ENCODE measurements at places on chromosomes 16 and 17.
A peak's percentile ranks its signal among the peaks of the same experiment; 100 is the strongest.

GRCh38 chr17:10116753-10117420 lies 81.5 kb downstream of the GAS7 start:
- DNase-seq: no peak
- no peak overlapping the region for H3K4me3 ChIP-seq
- H3K4me1 ChIP-seq: peaks cover 22% of the 10 kb centered on the region
- H3K27me3 ChIP-seq: no peaks in the 10 kb centered on the region

GRCh38 chr17:79205688-79206205 lies 131.1 kb downstream of the ENGASE start:
- H3K27me3 ChIP-seq: no peaks in the 10 kb centered on the region
- no peak overlapping the region for H3K27ac ChIP-seq
- no peak overlapping the region for H3K4me3 ChIP-seq
- H3K36me3 ChIP-seq: no peaks in the 10 kb centered on the region

DNA sequence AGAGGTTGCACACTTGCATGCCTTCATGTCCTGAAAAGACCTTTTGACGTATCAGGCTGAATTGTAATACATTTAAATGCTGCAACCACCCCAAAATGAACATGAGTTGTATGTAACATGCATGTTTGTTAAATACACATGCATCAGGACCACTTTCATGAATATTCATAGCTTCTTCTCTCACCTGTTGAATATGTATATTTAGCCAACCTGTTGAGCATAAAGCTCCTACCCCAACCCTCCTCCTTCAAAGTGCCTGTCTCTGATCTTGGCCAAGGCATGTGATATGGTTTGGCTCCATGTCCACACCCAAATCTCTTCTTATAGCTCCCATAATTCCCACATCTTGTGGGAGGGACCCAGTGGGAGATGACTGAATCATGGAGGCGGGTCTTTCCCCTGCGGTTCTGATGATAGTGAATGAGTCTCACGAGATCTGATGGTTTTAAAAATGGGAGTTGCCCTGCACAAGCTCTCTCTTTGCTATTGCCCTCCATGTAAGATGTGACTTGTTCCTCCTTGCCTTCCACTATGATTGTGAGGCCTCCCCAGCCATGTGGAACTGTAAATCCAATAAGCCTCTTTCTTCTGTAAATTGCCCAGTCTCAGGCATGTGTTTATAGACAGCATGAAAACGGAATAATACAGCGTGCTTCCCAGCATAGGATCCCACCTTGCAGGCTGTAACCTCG lies 3.8 kb upstream of the CRYM start:
- no peaks in the 10 kb centered on the region for H3K27me3 ChIP-seq
- H3K4me1 ChIP-seq: peaks cover 3% of the 10 kb centered on the region
- DNase-seq: no peak

DNA sequence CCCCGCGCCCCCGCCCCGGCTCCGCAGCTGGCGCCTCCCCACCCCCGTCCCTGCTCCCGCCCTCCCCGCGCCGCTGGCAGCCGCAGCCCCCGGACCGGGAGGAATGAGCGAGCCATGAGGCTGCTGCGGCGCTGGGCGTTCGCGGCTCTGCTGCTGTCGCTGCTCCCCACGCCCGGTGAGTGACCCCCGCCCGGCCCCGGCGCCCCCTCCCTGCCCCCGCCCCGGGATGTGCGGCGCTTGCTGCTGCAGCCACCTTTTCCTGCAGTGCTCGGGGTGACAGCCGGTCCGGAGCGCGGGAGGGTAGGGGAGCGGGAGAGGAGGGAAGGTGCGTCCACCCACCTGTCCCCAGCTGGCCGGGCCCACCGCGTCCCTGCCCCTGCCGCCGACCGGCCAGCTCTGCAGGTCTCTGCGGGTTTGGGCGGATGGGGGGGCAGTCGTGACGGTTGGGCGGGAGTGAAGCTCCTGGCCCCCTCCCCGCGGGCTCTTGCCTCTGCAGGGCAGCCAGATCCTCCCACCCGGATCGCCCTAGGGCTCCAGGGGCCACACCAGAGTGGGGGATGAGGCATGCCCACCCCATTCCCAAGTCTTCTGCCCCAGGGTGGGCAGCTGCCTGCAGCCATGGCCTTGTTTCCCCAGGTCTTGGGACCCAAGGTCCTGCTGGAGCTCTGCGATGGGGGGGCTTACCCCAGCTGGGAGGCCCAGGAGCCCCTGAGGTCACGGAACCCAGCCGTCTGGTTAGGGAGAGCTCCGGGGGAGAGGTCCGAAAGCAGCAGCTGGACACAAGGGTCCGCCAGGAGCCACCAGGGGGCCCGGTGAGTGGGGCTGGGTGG lies 513 bp downstream of the ADAM11 start:
- H3K27ac ChIP-seq: no peak overlapping the region
- peaks cover 4% of the 10 kb centered on the region for H3K4me1 ChIP-seq
- H3K27me3 ChIP-seq: no peaks in the 10 kb centered on the region
- H3K36me3 ChIP-seq: no peaks in the 10 kb centered on the region

- no peaks in the 10 kb centered on the region for H3K36me3 ChIP-seq
- no peak for DNase-seq
- no peak overlapping the region for H3K4me3 ChIP-seq
- H3K4me1 ChIP-seq: no peaks in the 10 kb centered on the region
- H3K27ac ChIP-seq: no peak overlapping the region
Observed at GRCh38 chr16:81864646-81865382, 85.7 kb downstream of the PLCG2 start.

- no peaks in the 10 kb centered on the region for H3K36me3 ChIP-seq
- peak; percentile 73 for DNase-seq
- no peaks in the 10 kb centered on the region for H3K27me3 ChIP-seq
- H3K4me1 ChIP-seq: peaks cover 26% of the 10 kb centered on the region
- H3K27ac ChIP-seq: no peak overlapping the region
- no peak overlapping the region for H3K4me3 ChIP-seq
Observed at GRCh38 chr17:50177983-50178834, 12.4 kb downstream of the SGCA start.

DNA sequence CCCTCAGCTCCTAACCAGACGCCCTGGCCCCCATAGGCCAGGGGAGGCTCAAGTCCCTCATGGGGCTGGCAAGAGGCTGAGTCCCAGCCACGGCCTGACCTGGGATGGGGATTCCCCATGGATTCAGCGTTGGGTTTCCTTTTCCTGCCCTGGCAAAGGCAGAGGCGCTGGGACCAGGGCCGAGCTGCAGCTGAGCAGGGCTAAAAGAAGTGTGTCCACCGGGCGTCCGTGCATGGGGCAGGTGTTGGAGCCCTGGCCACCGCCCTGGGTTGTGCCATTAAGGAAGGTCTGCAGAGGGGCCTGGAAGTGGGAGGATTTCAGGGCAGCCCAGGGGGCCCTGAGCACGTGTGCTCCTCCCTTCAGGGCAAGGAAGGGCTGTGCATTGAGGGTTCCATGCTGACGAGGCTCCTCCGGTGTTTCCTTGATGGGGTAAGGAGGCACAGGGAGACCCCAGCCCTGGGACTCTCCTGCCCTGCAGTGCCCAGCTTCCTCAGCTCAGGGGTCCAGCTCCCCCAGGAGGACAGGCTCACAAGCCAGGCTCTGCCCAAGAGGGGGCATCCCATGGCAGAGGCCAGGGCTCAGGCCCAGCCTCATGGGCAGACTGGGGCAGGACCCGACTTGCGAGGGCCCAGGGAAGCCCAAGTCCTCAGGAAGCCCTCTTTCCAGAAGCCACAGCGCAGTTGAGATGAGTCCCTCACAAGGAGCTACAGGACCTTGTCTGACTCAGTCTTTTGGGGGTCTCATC lies 10.1 kb downstream of the TBC1D26 start:
- no peaks in the 10 kb centered on the region for H3K27me3 ChIP-seq
- no peak overlapping the region for H3K4me3 ChIP-seq
- H3K27ac ChIP-seq: no peak overlapping the region
- no peaks in the 10 kb centered on the region for H3K36me3 ChIP-seq
- peaks cover 4% of the 10 kb centered on the region for H3K4me1 ChIP-seq

GRCh38 chr16:11759163-11759834 lies 16.6 kb upstream of the TXNDC11 start:
- no peak overlapping the region for H3K4me3 ChIP-seq
- DNase-seq: no peak
- no peak overlapping the region for H3K27ac ChIP-seq
- H3K27me3 ChIP-seq: no peaks in the 10 kb centered on the region
- H3K36me3 ChIP-seq: no peaks in the 10 kb centered on the region

GRCh38 chr17:76197911-76198310 lies 42.4 kb downstream of the RNF157 start:
- no peak for DNase-seq
- no peaks in the 10 kb centered on the region for H3K36me3 ChIP-seq
- no peak overlapping the region for H3K27ac ChIP-seq
- no peaks in the 10 kb centered on the region for H3K27me3 ChIP-seq
- H3K4me3 ChIP-seq: no peak overlapping the region
- H3K4me1 ChIP-seq: no peaks in the 10 kb centered on the region

GRCh38 chr17:15920758-15921239 lies 24.1 kb upstream of the ADORA2B start:
- DNase-seq: no peak
- H3K4me3 ChIP-seq: no peak overlapping the region
- no peaks in the 10 kb centered on the region for H3K36me3 ChIP-seq
- H3K27ac ChIP-seq: no peak overlapping the region
- no peaks in the 10 kb centered on the region for H3K27me3 ChIP-seq

- H3K27me3 ChIP-seq: no peaks in the 10 kb centered on the region
- no peak for DNase-seq
- peaks cover 7% of the 10 kb centered on the region for H3K4me1 ChIP-seq
- H3K36me3 ChIP-seq: no peaks in the 10 kb centered on the region
- H3K27ac ChIP-seq: no peak overlapping the region
Observed at GRCh38 chr17:45248132-45248957, 13.5 kb downstream of the SPATA32 start.

GRCh38 chr17:5209396-5209795 lies 17.7 kb upstream of the ZNF594 start:
- no peaks in the 10 kb centered on the region for H3K27me3 ChIP-seq
- peaks cover 1% of the 10 kb centered on the region for H3K4me1 ChIP-seq
- H3K4me3 ChIP-seq: no peak overlapping the region
- no peak for DNase-seq

GRCh38 chr16:2147981-2148671 lies at the start of gene RAB26:
TSS of gene RAB26 (plus strand) at chr16:2148625. CDS start at chr16:2148784, 159 bp downstream.
- peak; percentile 71 for DNase-seq
- H3K4me3 ChIP-seq: peak within 1 kb of the TSS; percentile 31
- no peaks in the 10 kb centered on the region for H3K36me3 ChIP-seq
- no peaks in the 10 kb centered on the region for H3K27me3 ChIP-seq

DNA sequence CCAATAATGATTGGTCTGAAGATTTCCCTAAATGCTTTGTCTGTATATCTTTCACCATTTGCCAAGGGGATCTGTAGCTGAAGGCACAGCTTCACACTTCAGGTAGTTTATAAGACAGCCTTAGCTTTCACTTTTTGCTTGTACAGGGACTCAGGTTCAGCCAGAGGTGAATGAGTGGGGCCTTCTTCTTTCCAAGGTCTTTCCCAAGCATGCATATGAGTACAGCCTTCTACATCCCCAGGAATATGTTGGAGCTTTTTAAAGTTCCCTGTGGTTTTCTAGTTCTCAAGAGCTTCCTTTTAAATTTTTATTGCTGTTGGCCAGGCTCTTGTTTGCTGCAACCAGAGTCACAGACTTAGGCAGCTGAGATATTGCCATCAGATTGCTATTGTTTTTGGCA lies 17.9 kb upstream of the SPDYE4 start:
- DNase-seq: no peak
- no peaks in the 10 kb centered on the region for H3K27me3 ChIP-seq
- H3K27ac ChIP-seq: no peak overlapping the region

DNA sequence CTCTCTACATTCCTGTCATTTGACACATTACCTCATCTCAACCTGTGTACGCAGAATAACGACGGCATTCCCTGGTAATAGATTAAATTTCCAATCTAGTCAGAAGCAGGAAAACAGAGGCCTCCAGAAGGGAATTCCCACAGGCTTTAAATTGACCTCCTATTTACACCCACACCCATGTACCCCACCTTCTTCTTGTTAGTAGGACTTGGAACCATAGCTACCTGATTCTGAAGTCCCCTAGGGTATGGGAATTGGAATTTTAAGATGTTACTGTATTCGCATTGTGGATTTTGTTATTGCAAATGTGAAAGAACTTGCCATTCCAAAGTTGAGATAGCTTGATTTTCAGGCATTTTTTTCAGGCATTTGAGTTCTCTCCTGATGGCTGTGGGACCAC lies 377.5 kb upstream of the DYNLRB2 start:
- H3K36me3 ChIP-seq: no peaks in the 10 kb centered on the region
- no peaks in the 10 kb centered on the region for H3K27me3 ChIP-seq
- DNase-seq: no peak
- H3K4me3 ChIP-seq: no peak overlapping the region
- no peaks in the 10 kb centered on the region for H3K4me1 ChIP-seq
- no peak overlapping the region for H3K27ac ChIP-seq

- no peak overlapping the region for H3K4me3 ChIP-seq
- no peaks in the 10 kb centered on the region for H3K36me3 ChIP-seq
- H3K4me1 ChIP-seq: no peaks in the 10 kb centered on the region
Observed at GRCh38 chr16:31420037-31420436, 8.1 kb downstream of the COX6A2 start.

GRCh38 chr17:32161029-32161428 lies 18.7 kb downstream of the RHOT1 start:
- H3K4me1 ChIP-seq: no peaks in the 10 kb centered on the region
- no peak overlapping the region for H3K27ac ChIP-seq
- no peak for DNase-seq
- no peak overlapping the region for H3K4me3 ChIP-seq
- H3K36me3 ChIP-seq: no peaks in the 10 kb centered on the region

DNA sequence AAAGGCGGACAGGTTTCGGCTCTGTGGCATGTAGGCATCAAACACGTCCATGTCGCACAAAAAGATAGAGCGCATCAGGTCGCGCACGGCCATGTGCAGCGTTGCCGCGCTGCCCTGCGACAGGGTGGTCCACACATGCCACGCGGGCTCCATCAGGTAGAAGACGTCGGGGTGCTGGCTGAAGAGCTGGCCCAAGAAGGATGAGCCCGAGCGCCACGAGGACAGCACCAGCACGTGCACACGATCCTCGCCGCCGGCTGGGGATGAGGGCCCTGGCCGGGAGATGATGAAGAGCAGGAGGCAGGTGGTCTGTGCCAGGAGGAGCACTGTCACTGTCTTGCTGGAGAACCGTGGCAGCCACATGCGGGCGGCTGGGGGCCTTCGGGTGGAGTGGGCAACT lies 5.9 kb downstream of the CHST5 start:
- no peak overlapping the region for H3K27ac ChIP-seq
- H3K4me1 ChIP-seq: no peaks in the 10 kb centered on the region
- no peak overlapping the region for H3K4me3 ChIP-seq
- H3K36me3 ChIP-seq: no peaks in the 10 kb centered on the region
- H3K27me3 ChIP-seq: no peaks in the 10 kb centered on the region

DNA sequence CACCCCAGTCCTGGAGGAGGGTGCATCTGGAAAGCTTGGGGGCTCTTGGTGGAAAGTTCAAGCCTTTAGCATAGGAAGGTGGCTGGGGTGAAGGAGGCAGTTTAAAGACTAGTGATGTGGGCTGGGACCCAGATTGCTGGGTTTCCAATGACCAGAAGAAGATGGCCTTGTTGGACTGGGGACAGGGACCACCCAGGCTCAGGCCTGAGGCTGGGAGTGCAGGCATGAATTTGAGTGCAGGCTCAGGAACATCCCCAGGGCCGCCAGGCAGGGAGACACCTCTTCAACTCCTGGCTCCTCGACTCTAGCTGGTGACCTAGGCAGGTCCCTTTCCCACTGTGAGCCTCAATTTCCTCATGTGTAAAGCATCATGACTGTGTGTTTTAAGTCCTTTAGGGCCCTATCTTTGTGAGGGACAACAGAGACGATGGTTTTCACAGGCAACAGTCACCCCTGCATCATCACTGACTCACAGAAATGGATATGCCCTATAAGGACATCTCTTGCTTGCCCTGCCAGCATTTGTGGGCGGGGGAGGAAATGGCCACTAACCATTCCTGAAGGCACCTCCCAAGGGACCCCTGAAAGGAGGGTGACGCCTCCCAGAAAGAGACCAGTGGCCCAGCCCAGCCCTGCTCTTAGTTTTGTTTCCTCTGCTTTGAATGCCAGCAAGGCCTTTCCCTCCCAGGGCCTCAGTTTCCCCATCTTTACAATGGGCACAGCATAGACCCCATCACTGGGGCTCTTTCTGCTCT lies 11.1 kb downstream of the NLRC5 start:
- no peak for DNase-seq
- no peak overlapping the region for H3K4me3 ChIP-seq
- H3K36me3 ChIP-seq: no peaks in the 10 kb centered on the region

Measured in ovary (tissue), 10 donors.